NCI-H526 (cell line): ENCODE measurements at places on chromosomes 1 and 21.

- DNase-seq: peak; percentile 15
These were observed 27.2 kb upstream of the FOXE3 start for GRCh38 chr1:47388891-47389238.

- no peak for DNase-seq
These were observed at the start of gene BACE2 for GRCh38 chr21:41167348-41168342. Gene BACE2 (plus strand): TSS chr21:41168160. CDS start chr21:41168264, 104 bp downstream.

GRCh38 chr1:72434070-72434469 lies 151.7 kb upstream of the NEGR1 start:
- no peak for DNase-seq

GRCh38 chr1:23079025-23079424 lies 59.8 kb downstream of the KDM1A start:
- no peak for DNase-seq

DNA sequence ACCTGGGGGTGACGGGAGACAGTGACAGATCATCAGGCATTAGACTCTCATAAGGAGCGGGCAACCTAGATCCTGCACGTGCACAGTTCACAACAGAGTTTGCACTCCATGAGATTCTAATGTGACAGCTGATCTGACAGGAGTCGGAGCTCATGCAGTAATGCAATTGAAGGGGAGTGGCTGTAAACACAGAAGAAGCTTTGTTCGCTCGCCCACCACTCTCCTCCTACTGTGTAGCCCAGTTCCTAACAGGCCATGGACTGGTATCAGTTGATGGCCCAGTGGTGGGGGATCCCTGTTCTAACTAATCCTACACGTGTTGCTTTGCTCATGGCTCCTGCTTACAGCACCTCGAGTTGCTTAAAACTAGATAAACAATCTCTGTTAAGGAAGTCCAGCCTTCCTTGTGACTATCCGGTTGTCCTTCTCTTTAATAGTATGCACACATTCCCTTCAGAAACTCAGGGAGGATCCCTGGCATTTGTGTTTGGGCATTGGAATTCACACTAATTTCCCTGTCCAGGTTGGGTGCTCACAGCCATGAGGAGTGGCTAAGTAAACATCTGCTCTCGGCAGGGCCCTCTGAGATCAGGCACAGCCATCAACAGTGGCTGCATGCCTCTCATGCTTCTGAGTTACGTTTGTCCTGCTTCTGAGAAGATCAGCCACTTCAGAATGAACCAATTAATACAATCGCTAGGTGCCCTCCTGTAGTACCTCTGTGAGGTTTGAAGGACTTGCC lies 21.1 kb upstream of the F3 start:
- no peak for DNase-seq

- no peak for DNase-seq
These were observed 350.6 kb upstream of the NCAM2 start for GRCh38 chr21:20647607-20648006.

DNA sequence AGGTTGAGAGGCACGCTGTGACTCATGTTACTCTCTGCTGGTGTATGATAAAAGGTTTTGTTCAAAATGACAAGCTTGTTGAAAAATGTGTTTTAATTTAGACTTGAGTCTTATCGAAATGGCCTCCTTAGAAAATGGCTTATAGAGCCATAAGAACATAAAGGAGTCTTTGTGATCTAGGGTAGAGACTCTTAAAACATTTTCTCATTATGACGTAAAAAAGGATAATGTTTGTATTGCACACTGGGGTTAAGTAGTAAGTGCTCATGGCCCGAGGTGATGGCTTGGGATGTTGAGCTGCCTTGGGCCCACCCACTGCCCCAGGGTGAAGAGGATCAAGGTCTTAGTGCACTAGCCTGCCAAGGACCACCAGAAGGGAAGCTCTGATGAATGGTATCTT lies 117.4 kb downstream of the DISC1 start:
- DNase-seq: no peak

DNA sequence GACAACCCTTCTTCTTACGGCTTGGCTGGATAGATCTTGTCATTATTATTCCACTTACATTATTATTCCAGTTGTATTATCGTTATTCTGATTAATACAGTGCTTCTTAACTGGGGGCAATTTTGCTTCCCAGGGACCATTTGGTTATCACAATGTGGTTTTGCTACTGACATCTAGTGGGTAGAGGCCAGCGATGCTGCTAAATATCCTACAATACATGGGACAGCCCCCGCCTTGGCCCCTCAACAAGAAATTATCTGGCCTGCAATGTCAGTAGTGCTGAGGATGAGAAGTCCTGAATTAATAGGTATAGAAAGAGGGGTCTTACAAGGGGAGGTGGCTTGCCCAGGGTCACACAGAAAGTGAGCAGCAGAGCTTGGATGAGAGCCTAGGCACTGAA lies 105.6 kb downstream of the PTPRU start:
- no peak for DNase-seq

GRCh38 chr1:172472495-172472894 lies 28.6 kb upstream of the PIGC start:
- DNase-seq: no peak

GRCh38 chr1:228980232-228980937 lies 245.1 kb downstream of the RHOU start:
- no peak for DNase-seq

- DNase-seq: no peak
These were observed 45.7 kb upstream of the POU3F1 start for GRCh38 chr1:38092256-38092655.

- no peak for DNase-seq
These were observed 22.2 kb downstream of the MKNK1 start for GRCh38 chr1:46581681-46582455.

DNA sequence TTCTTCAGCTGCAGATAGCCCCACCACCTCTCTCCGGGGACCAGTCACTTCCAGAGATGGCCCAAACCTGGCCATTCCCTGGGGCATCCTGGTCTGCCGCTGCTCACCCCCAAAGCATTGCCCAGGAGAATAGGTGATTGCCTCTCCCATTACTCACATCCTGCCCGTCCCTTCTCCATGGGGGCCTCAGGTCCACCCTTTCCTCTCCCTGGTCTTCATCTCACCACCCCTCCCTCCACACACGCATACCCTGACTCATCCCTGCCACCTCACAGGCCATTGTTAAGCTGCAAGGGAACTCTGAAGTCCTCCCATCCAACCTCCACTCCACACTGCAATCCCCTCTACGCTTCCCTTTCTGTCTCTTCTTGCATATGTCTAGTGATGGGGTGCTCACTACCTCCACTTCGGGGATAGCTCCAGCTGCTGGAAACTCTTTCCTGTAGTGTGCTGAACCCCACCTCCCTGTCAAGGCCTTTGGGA lies at the start of gene PLEKHG5:
Gene PLEKHG5 (minus strand): TSS at position 188 of the 483 bp plus-strand sequence. CDS start 14,096 bp downstream, outside the sequence.
- DNase-seq: no peak

- no peak for DNase-seq
These were observed 2.3 kb upstream of the FBXO42 start for GRCh38 chr1:16354619-16355018.

DNA sequence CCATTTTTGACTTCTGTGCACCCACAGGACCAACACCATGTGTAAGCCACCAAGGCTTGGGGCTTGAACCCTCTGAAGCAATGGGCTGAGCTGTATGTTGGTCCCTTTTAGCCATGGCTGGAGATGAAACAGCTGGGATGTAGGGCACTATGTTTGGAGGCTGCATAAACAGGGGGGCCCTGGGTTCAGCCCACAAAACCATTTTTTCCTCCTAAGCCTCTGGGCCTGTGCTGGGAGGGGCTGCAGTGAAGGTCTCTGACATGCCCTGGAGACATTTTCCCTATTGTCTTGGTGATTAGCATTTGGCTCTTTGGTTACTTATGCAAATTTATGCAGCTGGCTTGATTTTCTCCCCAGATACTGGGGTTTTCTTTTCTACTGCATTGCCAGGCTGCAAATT lies 144.9 kb downstream of the ZNF326 start:
- no peak for DNase-seq

DNA sequence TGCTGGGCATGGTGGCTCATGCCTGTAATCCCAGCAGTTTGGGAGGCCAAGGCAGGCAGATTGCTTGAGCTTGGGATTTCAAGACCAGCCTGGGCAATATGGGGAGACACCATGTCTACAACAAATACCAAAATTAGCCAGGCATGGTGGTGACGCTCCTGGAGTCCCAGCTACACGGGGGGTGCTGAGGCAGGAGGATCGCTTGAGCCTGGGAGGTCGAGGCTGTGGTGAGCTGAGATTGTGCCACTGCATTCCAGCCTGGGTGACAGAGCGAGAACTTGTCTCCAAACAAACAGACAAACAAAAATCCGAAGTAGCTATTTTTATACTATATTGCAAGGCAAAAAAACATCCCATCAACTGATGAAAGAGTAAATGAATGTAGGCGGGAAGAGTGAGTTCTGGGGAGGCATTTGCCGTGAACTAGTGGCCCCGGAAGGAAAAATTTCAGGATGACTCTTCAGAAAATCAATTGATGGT lies 40.6 kb downstream of the NCMAP start:
- no peak for DNase-seq

DNA sequence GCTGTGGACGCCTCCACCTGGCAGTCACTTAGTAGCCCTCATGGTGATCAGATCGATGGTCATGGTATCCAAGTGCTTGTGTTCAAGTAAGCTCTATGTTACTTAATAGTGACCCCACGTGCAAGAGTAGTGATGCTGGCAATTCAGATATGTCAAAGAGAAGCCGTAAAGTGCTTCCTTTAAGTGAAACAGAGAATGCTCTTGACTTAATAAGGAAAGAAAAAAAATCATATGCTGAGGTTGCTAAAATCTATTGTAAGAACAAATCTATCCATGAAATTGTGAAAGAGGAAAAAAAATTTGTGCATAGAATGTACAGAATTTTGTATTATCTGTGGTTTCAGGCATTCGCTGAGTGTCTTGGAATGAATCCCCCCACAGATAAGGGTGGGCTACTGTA lies 113.9 kb downstream of the PEX14 start:
- no peak for DNase-seq

DNA sequence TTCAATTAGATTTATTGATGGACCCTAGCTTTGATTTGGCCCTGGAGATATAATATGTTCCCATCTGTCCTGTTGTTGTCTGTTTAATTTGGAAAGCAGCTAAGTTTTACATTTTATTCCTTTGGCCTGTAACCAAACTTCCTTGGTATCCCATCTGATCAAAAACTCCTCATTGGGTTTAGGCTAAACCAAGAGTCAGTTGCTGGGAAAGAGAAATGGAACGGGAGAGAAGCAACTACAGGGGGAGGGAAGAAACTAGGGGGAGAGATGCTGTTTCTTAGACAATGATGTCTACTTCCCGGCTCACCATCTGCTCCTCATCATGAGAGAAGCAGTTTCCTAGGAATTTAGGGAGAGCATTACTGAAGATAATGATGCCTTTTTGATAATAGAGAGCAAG lies 141.8 kb downstream of the SYT2 start:
- DNase-seq: no peak

DNA sequence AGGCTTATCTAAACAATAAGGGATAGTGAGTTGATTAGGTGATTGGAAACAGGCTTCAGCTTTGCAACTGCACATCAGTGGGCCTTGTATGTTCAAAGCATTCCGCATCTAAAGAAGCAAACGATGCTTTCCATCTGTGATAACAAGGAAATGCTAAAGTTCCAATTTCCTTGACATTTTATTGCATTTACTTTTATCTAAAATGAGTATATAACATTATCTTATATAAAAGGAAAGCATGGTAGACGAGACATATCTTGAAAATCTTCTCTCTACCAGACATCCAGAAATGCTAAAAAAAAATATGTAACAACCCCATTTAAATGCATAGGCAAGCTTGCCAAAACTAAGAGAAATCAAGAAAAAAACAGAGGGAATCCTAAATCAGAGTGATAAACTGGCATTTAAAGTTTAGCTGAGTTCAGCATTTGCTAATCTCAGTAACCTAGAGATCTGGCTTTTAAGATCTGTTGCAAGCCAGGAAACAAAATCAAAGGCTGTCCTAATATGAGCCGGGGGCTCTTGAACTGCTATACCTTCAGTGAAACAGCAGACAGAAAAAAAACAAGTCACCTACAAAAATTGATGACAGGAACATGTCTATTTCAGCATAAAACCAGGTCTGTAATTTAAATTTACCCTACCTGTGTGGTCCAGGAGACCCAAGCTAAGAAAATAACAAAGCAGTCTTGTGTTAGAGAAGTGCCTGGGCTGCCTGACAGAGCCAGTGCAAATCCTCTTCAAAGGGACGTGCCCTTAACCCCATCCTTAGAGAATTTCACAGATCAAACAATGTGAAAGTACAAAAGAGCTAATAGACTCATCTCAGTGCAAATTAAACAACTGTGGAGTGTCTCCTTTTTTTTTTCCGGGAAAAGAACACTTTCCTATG lies 3.1 kb upstream of the RGS13 start:
- DNase-seq: peak; percentile 34

- DNase-seq: no peak
These were observed 97.0 kb downstream of the DISP1 start for GRCh38 chr1:222911866-222912265.

- no peak for DNase-seq
These were observed 90.4 kb downstream of the SLC45A1 start for GRCh38 chr1:8408151-8408839.

DNA sequence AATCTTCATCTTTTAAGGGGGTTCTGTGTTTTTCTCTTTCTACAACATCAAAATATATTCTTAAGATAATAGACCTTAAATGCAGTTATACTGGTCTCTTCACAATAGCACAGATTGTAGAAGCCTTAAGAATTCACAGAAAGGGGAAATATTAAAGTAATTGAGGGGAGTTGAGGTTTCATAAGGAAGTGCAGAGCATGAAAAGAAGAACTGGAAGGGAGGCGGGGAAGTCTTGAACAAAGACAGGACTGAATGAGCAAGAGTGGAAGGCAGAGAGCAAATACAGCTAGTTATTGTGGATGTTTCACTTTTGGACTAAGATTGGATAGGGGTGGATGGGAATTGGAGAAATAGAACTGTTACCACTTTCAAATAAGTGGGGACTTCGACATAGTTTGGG lies 67.7 kb downstream of the PTGER3 start:
- no peak for DNase-seq

DNA sequence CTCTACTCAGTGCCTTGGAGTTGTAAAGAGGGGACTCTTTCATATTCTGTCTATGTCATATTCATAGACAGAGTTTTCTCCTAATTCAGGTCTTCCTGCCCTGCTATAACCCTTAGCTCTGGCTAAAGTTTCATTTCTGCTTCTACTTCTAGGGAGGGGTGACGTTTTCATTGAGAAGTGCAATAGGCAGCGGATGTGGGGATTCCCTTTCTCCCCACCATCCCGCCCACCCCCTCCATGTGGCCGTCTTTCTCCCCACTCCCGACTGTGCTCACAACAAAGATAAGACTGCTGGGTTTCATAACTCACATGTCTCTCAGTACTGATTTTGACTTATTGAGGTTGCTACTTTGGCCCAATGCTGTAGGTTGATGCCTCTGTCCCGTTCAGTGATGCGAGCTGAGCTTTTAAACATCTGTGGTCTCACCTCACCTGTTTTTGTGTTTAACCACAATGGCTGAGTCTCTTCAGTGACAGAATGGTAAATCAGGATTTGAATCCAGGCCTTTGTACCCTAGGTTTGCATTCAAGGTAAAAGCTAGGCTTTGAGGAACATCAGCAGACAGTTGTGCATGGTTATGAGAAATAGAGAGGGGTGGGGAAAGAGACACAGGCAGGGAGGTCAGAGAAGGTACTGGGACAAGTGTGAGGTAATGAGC lies 7.8 kb upstream of the KIF14 start:
- DNase-seq: no peak

- no peak for DNase-seq
These were observed 8.7 kb downstream of the MAB21L3 start for GRCh38 chr1:116119876-116120275.

GRCh38 chr1:84855691-84856630 lies 37.0 kb downstream of the LPAR3 start:
- DNase-seq: no peak
